ENCODE measurements at places on chromosomes 1 and 21.

GRCh38 chr1:147850737-147851136, 51.9 kb upstream of the GJA8 start:
- DNase-seq, result no peak

- no peak for DNase-seq
Observed at GRCh38 chr1:81151206-81151605, 649.5 kb upstream of the ADGRL2 start.

- DNase-seq, result no peak
Observed at GRCh38 chr1:243902100-243902499, 52.1 kb upstream of the AKT3 start.

DNA sequence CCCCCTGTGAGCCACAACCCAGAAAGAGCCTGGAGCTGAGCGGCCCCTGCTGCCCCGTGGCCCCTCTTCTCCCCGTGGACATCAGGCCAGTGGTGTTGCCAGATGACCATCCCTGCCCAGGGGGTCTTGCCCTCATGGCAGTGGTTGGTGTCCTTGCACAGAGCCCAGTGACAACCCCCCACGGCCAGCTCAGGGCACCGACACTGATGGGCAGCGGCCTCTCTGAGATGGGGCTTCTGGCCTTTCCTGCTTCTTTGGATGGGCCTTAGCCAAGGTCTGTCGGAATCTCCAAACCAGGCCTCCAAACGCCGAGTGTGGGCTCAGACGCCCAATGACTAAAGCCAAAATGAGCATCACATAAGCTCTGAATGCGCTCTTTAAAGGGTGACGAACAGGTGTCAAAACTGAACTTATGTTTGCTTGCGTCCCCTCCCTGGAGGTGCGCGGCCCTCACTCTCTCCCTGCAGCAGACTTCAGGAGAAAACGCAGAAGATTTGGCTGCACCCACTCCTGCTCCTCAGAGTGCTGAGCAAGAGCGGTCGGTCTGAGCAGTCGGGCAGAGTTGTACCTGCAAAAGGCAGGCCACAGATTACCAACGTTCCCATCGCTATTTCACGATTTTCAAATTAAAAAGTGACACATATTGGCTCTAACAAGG, 41.9 kb downstream of the UBE2G2 start:
- no peak for DNase-seq

- no peak for DNase-seq
Observed at GRCh38 chr1:95415146-95415545, 181.1 kb downstream of the RWDD3 start.

- DNase-seq, result no peak
Observed at GRCh38 chr21:28338701-28339305, 653.9 kb downstream of the LTN1 start.

- no peak for DNase-seq
Observed at GRCh38 chr1:219317762-219318353, 144.2 kb downstream of the LYPLAL1 start.

DNA sequence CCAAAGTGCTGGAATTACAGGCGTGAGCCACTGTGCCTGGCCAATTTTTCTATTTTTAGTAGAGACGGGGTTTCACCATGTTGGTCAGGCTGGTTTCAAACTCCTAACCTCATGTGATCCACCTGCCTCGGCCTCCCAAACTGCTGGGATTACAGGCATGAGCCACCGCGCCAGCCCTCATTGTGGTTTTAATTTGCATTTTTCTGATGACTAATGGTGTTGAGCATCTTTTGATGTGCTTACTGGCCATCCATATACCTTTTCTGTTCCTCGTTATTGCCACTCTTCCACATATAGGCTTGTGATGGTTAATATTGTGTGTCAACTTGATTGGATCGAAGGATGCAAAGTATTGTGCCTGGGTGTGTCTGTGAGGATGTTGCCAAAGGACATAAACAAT, 17.4 kb upstream of the ENAH start:
- no peak for DNase-seq

DNA sequence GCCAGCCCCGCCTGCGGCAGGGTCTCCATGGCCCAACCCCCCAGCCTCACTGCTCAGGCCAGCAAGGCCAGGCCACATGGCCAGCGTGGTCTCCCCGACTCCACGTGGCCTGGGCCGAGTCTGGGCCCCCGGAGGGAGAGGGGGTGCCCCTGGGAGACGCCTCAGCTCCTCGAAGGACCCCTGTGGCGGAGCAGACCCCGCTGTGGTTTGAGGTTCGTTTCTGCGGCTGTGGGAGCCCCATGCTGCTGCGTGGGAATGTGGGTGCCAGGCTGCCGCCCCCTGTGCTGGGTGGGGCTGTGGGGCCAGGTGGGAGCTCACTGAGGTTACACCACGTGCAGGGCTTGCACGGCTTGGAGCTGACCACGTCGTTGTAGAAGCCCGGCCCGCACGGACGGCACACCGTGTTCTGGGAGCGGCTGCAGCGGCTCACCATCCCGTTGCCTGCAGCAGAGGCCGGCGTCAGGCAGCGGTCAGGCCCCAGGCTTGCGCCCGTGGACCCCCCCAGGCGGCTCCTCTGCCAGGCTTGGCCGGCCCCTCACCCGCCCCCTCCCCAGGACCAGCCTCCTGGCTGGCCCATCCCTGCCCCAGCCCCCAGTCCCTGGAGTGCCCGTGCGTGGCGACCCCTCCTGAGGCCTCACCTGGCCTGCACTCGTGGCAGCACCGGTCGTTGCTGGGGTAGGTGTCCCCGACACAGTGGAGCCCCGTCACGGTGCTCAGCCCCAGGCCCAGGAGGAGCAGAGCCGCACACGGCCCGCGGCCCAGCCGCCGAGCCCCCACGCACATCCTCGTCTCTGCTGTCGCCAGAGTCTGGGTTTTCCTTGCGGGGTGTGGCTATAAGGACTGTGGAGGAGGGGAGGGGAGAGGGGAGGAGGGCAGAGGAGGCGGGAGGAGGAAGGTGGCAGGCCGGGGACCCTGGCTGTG, at the start of gene TNFRSF4:
Gene TNFRSF4, minus strand, starts transcription at position 809 of the 921 bp plus-strand sequence. Its CDS starts 26 bp downstream, at position 783.
- no peak for DNase-seq

DNA sequence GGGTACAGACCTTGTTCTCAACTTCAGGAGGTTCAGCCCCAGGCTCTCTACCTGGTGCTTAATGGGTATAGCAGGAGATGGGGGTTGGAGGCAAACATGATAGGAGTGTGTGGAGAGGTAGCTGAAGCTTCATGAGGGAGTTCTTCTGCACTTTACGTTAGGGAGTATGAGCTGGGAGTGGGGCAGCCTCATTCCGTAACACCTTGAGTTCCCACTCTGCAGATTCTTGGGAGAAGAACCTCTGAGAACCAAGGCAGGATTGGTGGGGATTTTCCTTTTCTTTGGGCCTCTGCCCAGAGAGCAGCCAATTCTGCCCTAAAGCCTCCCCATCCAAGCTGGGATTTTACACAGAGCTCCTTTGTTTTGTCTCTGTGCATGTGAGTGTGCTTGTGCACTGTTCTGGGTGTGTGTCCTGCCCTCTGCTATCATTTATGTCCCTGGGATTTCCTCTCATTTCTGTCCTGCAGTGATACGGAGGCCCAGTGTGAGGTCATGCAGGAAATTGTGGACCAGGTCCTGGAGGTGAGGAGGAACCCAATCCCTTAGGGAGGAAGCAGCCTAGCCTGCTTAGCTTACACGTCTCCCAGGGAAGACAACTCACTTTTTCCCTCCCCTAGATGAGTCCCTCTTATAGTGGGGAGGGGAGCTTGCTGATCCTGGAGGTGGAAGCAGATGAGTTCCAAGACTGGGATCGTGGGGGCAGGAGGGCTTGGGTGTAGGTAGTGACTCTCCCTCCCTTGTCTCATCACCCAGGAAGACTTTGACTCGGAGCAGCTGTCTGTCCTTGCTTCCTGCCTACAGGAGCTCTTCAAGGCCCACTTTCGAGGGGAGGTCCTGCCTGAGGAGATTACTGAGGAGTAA, 11.6 kb upstream of the SLC27A3 start:
- no peak for DNase-seq

DNA sequence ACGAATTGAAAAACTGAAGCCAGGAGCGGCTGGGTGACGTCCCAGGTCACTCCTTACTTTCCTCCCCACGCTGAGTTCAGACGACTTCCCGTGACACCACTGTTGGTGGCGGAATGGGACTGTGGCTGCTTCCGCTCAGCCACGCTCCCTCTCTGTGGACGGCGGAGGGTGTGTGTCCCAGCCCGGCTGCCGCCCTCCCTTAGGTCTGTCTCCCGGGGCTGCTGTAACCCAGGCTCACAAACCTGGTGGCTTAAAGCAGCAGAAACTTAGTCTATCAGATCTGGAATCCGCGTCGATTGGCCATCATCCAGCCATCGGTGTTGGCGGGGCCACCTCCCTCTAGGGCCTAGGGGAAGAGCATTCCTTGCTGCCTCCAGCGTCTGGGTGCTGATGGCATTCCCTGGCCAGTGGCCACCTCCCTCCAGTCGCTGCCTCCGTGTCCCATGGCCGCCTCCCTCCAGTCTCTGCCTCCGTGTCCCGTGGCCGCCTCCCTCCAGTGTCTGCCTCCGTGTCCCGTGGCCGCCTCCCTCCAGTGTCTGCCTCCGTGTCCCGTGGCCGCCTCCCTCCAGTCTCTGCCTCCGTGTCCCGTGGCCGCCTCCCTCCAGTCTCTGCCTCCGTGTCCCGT, 17.5 kb downstream of the TRPM2 start:
- DNase-seq, result no peak

- DNase-seq, result no peak
Observed at GRCh38 chr1:28157894-28158293, 18.6 kb downstream of the PTAFR start.

- DNase-seq, result no peak
Observed at GRCh38 chr1:234986750-234987414, 141.8 kb downstream of the TOMM20 start.

DNA sequence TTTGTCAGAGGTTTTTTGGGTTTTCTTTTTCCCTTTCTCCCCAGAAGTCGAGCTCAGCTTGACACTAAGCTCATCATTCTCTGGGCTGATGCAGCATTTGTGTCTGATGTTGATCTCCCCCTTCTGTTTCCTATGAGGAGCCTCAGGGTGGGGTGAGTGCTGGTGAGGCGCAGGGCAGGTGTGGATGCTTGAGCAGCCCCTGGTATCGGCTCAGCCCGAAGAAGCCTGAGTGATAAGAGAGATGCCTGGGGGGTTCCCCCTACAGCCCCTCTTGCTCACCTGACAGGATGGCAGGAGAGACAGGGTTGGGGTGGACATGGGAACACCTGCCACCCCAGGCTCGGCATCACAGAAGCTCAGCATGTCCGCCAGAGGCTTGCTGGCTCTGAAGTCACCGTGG, 239.0 kb downstream of the RHOU start:
- DNase-seq, result no peak

- no peak for DNase-seq
Observed at GRCh38 chr1:9204156-9204720, 30.3 kb upstream of the H6PD start.

GRCh38 chr1:12368646-12369045, 138.8 kb downstream of the VPS13D start:
- no peak for DNase-seq

- no peak for DNase-seq
Observed at GRCh38 chr1:53249706-53250105, 11.4 kb upstream of the MAGOH start.

- DNase-seq, result no peak
Observed at GRCh38 chr1:3510136-3510955, 55.9 kb downstream of the ARHGEF16 start.

DNA sequence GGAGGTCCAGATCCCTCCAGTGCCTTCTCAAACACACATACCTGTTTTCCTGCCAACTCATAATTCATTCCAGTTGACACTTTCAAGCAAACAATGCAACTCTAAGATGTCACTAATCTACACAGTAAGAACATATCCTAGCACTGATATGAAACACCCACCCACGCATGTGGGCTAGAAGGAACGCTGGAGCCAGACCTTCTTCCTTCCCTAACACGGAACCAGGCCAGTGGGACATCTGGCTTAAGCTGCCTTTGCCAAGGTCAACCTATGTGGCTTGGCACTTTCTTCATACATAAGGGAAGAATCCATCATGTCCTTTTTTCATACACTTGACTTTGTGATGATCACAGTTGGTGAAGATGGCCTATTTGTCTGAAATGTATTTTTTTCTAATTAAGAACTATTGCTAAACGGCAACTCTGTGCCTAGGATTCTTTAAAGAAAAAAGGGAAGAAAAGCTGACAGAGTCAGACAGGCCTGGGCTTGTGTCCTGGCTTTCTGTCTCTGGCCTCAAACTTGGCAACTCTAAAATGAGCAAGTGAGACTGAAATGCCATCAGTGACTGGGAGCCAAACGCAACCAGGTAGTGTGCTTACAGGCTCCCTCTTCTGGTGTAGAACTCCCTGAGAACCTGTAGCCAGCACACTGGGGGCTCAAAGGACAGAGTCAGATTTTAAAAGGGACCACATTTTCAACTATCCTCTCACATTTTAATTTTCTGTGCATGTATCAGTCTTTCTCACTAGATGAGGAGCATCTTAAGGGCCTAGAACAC, 92.6 kb upstream of the BEND5 start:
- no peak for DNase-seq

GRCh38 chr1:184820218-184820750, 65.6 kb upstream of the EDEM3 start:
- no peak for DNase-seq

DNA sequence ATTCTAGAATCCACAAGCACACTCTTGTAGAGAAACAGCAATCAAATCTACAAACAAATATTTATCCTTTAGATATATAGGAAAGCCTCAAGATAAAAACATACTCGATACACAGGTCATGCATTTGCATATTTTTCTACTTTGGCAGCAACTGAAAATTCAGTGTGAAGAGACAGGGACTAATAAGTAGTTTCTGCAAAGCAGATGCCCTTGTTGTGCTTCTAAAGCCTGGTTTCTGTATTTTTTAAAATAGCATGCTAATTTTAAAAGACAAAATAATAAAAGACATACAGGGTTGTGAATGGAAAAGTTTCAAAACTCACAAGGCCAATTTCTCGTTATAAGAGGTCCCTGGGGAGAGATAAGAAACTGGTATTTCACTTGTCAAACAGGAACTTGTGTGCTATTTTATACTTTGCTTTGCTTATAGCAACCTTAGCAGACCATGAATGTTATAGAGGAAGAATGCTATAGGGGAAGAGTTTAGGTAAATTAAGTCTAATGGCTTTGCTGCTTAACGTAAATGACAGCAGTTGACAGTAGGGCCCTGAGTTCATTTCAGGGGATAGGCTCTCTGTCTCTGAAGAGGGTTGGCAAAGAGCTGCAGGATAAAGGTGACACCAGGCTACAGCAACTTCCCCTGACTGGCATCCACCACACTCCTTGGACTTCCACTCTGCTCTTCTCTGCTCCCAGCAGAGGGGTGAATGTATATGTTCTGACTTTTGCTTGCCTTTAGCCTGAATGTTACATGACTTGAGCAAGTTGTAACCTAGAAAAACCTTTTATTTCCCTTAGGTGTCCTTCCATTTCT, 9.4 kb upstream of the RGS13 start:
- no peak for DNase-seq

All from anterior cingulate cortex (tissue), 58 donors.